ENCODE measurements at places on chromosomes 2 and 18. TPM values are rescaled to one million over a fixed set of nuclear protein-coding genes. Genes with fewer than 3 reads are reported as not detected.

The CABYR gene
- total RNA-seq: 32.4 TPM

The REG1B gene
- total RNA-seq: not detected

The LINC00305 gene
- not detected for total RNA-seq

GRCh38 chr18:45876161-45876560 lies 50.7 kb downstream of the SIGLEC15 start:
- no peak overlapping the region for H3K27ac ChIP-seq
- H3K4me1 ChIP-seq: peaks cover 15% of the 10 kb centered on the region
- no peak for DNase-seq
- H3K36me3 ChIP-seq: peaks cover 10% of the 10 kb centered on the region

DNA sequence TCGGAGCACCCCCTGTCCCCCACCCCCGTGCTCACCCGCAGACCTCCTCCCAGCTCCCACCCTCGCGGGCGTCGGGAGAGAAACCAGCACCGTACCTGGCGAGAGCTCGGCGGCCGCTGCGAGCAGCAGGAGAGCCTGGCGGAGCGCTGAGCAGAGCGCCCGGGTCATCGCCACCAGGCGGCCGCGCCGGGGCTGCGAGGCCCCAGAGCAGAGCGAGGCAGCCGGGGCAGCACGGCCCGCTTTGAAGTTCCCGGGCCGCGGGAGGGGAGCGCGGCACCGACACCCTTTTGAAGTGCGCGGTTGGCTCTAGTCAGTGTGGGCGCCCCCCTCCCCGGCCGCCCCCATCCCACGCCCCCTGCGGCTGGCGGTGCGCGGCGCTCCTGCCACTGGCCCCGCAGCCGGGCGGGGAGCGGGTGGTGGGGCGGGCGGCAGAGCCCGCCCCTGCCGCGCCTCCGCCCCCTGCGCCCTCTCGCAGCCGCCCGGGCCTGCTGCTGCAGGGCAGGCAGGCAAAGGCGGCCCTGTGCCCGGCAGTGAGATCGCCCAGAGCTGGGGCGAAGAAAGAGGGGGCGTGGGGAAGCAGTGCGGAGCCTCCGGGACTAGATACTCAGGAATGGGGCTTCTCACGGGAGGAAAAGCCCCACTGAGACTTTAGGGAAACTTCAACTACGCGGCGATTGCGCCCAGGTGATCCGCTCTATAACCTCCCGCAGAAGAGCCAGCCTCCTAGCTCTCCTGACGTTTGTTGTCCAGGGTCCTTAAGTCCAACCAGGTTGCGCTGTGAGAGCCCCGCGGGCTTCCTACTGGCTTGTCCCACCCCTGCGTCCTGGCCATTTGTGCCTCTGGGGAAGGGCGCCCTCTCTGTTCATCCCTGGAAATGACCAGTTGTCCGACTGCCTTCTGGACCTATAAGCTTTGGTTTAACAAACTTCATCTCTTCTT lies at the start of gene ACVR1C:
ACVR1C (minus strand) TSS at position 388 of the 939 bp plus-strand sequence; CDS start at position 168, 220 bp downstream.
- no peak within 1 kb of the TSS for H3K27ac ChIP-seq
- H3K4me1 ChIP-seq: no peaks in the 10 kb centered on the region
- DNase-seq: peak; percentile 52
- H3K36me3 ChIP-seq: no peaks in the 10 kb centered on the region
- peak within 1 kb of the TSS; percentile 61 for H3K4me3 ChIP-seq
- H3K27me3 ChIP-seq: no peaks in the 10 kb centered on the region

- H3K27me3 ChIP-seq: no peaks in the 10 kb centered on the region
- H3K27ac ChIP-seq: no peak overlapping the region
- peak overlapping the region; percentile 36 for H3K4me3 ChIP-seq
- DNase-seq: no peak
- H3K4me1 ChIP-seq: no peaks in the 10 kb centered on the region
Observed at GRCh38 chr2:165573534-165574461, 104.3 kb downstream of the CSRNP3 start.

GRCh38 chr18:50372743-50373142 lies 2.1 kb upstream of the SKA1 start:
- peaks cover 19% of the 10 kb centered on the region for H3K4me1 ChIP-seq
- H3K27me3 ChIP-seq: no peaks in the 10 kb centered on the region
- 0 out of 2 replicates have a peak, but pooled peaks cover 5% of the 10 kb centered on the region for H3K36me3 ChIP-seq
- no peak overlapping the region for H3K27ac ChIP-seq

DNA sequence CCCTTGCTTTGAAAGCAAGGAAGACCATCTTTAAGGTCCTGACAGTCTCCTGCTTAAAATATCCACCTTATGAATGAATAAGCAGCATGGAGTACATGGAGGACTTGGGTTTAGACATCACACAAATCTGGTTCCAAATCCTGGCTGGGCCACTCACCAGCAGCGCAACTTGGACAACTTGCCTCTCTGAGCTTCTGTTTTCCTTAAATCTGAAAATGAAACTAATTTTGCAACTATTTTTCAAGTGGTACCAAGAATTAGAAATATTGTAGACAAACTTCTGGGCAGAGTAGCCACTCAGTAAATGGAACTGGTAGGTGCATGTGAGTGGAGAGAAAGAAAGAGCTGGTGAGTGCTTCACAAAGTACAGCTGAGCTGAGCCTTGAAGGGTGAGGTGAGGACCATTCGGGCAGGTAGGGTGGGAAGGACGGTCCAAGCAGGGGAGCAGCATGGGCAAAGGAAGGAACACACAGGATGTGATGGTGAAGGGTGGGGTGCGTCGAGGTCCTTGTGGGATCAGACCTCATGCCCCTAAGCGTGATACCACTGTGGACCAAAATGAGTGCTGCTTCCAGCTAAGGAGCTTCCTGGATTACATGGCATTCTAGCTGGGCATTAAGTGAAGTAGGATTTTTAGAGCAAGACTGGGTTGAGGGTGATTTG lies 14.4 kb upstream of the TET3 start:
- no peaks in the 10 kb centered on the region for H3K4me1 ChIP-seq
- DNase-seq: no peak
- no peaks in the 10 kb centered on the region for H3K36me3 ChIP-seq
- no peaks in the 10 kb centered on the region for H3K27me3 ChIP-seq
- H3K4me3 ChIP-seq: no peak overlapping the region
- no peak overlapping the region for H3K27ac ChIP-seq

- no peak overlapping the region for H3K4me3 ChIP-seq
- DNase-seq: no peak
- no peaks in the 10 kb centered on the region for H3K36me3 ChIP-seq
- H3K27ac ChIP-seq: no peak overlapping the region
- no peaks in the 10 kb centered on the region for H3K27me3 ChIP-seq
Observed at GRCh38 chr2:111005821-111006220, 114.9 kb upstream of the BCL2L11 start.

DNA sequence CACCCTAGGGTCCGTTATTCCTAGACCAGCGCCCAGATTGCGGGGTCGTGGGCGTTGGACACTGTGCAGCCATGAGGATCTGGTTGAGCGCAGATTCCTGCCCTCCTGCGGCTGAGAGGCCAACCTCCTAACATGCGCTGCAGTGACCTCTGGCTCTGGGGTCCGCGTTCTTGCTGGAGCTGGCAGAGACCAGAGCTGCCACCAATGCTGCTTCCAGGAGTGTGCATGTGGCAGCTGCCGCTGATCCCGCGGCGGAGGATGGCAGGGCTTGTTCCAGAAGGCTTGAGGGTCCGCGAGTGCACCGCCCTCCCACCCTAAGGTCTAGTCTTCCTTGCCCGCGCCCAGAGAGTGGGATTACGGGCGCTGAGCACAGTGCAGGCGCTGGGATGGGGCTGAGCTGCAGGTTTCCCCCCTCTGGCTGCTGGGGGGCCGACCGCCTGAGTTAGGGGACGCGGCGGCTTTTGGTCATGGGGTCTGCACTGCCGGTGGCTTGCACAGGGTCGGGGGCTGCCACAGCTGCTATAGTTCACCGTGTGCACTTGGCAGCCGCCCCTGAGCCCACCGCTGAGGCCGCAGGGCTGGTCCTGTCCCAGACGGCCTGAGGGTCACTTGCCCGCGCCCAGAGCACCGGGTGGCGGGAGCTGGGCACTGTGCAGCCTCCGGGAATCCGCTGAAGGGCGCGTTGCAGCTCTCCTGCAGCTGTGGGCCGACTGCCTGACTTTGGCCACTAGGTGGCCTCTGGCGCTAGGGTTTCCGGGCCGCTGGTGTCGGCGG lies 145.9 kb downstream of the CCDC74A start:
- no peaks in the 10 kb centered on the region for H3K36me3 ChIP-seq
- peaks cover 32% of the 10 kb centered on the region for H3K27me3 ChIP-seq
- H3K27ac ChIP-seq: no peak overlapping the region
- no peak overlapping the region for H3K4me3 ChIP-seq
- no peaks in the 10 kb centered on the region for H3K4me1 ChIP-seq

GRCh38 chr2:1625281-1626001 lies 118.9 kb downstream of the PXDN start:
- peaks cover 62% of the 10 kb centered on the region for H3K4me1 ChIP-seq
- H3K27ac ChIP-seq: peak overlapping the region; percentile 77
- peak overlapping the region; percentile 53 for H3K4me3 ChIP-seq
- peaks cover 11% of the 10 kb centered on the region for H3K36me3 ChIP-seq
- H3K27me3 ChIP-seq: no peaks in the 10 kb centered on the region
- DNase-seq: peak; percentile 97

- H3K4me3 ChIP-seq: no peak overlapping the region
- no peak overlapping the region for H3K27ac ChIP-seq
- peaks cover 27% of the 10 kb centered on the region for H3K27me3 ChIP-seq
Observed at GRCh38 chr2:133324150-133324561, 244.1 kb downstream of the NCKAP5 start.

DNA sequence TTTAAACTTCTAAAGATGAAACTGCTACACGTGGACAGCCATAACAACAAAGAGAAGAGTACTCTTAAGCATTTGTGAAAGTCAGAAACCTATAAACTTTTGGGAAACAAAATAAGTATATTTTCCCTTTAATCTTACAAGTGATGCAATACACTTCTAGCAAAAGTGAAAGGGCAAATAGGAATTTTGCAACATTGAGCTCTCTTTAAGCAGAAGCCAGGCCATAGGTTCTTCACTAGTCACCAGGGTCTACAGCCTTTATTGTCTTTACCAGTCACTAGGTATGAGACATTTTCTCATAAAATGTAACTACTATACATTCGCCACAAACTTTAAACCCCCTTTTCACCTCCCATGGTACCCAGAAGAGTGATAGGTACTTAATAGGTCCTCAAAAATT lies 37.5 kb downstream of the SCN1A start:
- H3K27ac ChIP-seq: no peak overlapping the region
- no peak overlapping the region for H3K4me3 ChIP-seq
- H3K36me3 ChIP-seq: no peaks in the 10 kb centered on the region
- no peaks in the 10 kb centered on the region for H3K27me3 ChIP-seq

DNA sequence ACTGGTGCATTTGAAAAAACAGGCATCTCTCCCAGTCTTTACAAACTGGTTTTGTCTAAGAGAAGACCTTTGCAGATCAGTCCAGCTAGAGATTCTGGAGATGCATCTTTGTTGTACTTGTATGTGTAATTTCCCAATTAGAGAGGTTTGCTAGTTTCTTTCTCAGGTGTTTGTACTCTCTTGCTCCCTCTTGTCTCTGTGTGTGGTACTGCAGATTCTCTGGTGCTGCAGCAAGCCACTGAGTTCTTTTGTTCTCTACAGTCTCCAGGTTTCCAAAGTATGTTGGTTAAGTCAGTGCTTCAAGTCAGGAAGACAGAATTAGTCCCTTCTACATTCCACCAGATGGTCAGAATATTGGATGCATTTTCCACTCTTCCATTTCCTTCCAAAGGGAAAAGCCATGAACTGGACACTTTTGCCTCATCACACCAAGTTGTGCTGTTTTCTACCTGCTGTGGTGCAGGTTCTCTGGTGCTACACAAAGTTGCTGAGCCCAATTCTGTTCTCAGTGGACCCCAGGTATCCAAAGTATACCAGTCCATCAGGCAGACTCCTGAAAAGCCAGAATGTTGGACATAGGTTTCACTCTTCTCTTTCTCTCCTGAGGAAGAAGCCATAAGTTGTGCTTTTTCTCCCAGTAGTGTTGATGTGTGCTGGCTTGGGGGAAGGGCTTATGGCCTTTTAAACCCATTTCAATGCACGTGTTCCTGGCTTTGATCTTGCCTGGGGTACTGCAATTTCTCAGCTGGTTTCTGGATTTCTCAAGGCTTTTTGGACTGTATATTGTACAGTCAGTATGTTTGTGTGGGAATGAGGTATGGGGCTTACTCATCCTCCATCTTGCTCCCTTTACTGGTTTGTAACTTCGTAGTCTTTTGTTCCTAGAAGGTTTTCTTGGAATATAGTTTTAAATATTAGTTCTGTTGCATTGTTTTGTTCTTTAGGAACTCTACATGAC lies 29.8 kb downstream of the EPC2 start:
- H3K27me3 ChIP-seq: no peaks in the 10 kb centered on the region
- no peaks in the 10 kb centered on the region for H3K36me3 ChIP-seq
- no peak for DNase-seq
- H3K27ac ChIP-seq: no peak overlapping the region
- no peak overlapping the region for H3K4me3 ChIP-seq

- H3K27ac ChIP-seq: no peak overlapping the region
- no peak for DNase-seq
- H3K27me3 ChIP-seq: no peaks in the 10 kb centered on the region
- no peak overlapping the region for H3K4me3 ChIP-seq
- H3K4me1 ChIP-seq: no peaks in the 10 kb centered on the region
- no peaks in the 10 kb centered on the region for H3K36me3 ChIP-seq
Observed at GRCh38 chr2:191855382-191855781, 8.5 kb upstream of the CAVIN2 start.

DNA sequence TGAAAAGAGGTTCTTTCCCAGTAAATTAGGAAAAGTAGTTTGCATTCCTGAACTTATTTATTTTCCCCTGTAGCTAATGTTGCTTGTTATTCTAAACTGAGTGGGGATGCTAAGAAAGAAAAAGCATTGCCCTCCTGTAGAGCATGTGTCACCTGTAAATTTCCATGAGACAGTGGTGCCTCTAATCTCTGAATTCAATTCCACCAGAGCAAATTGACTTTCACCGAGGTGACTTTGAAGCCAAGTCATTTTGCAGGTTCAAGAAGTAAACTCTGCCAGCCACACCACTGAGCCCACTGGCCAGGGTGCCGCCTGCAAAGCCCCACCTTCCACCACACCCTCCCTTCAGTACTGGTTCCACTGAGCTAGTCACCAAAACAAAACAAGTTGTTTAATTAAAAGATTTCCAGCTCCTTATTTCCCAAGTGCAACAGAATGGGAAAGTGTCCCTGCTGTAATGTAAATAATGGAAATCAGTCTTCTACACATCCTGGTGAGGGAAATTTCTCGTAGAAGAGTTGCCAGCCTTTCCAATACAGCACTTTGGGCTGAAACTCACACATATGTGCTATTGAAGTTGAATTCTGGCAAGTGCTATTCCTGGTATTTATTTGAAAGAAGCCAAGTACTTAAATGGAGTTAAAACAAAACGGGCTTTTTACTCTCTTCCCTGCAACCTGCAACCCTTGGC lies 254.8 kb downstream of the RNF152 start:
- no peaks in the 10 kb centered on the region for H3K36me3 ChIP-seq
- H3K27me3 ChIP-seq: no peaks in the 10 kb centered on the region
- no peak for DNase-seq
- no peak overlapping the region for H3K4me3 ChIP-seq
- no peaks in the 10 kb centered on the region for H3K4me1 ChIP-seq

DNA sequence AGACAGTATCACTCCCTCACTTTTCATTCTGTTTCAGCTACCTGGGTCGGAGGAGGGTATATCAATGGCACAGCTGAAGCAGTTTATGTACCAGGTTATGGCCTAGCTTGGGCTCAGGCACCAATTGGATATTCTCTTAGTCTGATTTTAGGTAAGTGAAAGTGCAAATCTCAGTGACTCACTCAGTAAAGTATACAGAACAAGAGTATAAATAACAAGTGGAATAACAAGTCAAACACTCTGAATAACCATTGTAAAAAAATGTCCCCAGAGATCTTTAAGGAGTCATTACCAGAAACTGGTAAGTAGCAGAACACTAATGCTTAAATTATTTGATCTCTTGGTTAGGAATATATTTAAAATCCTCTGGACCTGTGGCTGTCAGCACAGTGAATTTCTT lies 5.7 kb downstream of the SLC5A7 start:
- H3K4me1 ChIP-seq: peaks cover 16% of the 10 kb centered on the region
- peak overlapping the region; percentile 32 for H3K27ac ChIP-seq
- H3K4me3 ChIP-seq: no peak overlapping the region

GRCh38 chr2:240934701-240935102 lies 28.6 kb downstream of the CROCC2 start:
- H3K27me3 ChIP-seq: peaks cover 62% of the 10 kb centered on the region
- H3K4me1 ChIP-seq: 0 out of 2 replicates have a peak, but pooled peaks cover 7% of the 10 kb centered on the region
- no peaks in the 10 kb centered on the region for H3K36me3 ChIP-seq
- no peak overlapping the region for H3K27ac ChIP-seq
- H3K4me3 ChIP-seq: no peak overlapping the region

Data from PC-9 (cell line).